Fibroblast of lung (primary cell): ENCODE measurements at places on chromosomes 3 and 15.

DNA sequence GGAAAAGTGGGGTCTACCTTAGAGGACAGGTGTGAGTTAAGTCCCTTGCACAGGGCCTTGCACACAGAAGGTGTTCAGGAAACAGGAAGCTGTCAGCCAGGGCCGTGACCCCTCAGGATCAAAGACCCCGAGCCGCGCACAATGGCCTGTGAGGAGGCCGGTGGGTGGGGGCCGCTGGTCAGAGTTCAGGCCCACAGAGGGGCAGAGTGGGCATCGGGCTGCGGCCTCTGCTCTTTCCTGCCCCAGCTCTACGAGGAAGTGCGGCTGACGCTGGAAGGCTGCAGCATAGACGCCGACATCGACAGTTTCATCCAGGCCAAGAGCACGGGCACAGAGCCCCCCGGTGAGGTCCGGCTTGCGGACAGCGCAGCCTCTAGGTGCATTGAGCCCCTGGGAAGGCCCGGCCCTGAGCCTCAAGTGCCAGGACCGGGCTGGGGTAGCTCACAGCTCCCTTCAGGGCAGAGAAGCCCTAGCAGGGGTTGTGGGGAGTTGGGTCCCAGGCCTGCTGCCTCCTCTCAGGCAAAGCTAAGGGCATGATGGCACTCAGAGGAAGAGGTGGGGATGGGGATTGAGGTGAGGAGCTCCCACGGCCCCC lies 37.2 kb downstream of the PSTPIP1 start:
- DNase-seq = no peak

- DNase-seq = no peak
These were observed 161.0 kb downstream of the ARRDC4 start for GRCh38 chr15:98121536-98121935.

- no peak for DNase-seq
These were observed 56.1 kb upstream of the TRPM1 start for GRCh38 chr15:31157644-31158069.

GRCh38 chr3:194446754-194447153 lies 40.0 kb downstream of the ATP13A3 start:
- DNase-seq = no peak

GRCh38 chr15:98382139-98382538 lies 266.2 kb upstream of the IGF1R start:
- DNase-seq = no peak

GRCh38 chr15:94312946-94313345 lies 81.6 kb downstream of the MCTP2 start:
- peak; percentile 29 for DNase-seq

DNA sequence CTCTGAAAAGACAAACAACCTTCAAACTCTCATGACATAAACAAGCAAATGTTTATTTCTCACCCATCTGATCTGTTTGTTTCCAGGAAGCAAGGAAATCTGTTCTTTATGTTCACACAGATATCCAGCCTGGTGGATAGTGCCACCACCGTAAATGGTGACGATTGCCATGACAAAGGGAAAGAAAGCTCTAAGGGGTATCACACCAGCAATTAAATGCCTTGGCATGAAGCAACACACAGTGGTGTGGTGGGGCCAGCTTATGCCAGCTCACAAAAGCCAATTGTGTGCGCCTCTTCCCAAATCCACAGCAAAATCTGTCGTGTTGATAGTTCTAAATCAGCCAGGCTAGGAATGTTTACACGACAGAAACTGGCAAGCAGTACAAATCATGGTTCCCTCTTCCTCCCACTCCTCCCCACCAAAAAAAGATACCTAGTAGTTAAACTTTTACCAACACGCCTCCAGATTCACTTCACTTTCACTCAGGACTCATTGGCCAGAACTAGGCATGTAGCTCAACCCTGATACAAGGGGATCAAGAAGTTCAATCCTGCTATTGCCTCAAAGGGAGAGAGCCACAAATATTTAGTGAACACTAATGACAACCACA lies 189.2 kb upstream of the SLCO3A1 start:
- DNase-seq = no peak

GRCh38 chr3:33544126-33544525 lies 103.9 kb upstream of the UBP1 start:
- DNase-seq = no peak

DNA sequence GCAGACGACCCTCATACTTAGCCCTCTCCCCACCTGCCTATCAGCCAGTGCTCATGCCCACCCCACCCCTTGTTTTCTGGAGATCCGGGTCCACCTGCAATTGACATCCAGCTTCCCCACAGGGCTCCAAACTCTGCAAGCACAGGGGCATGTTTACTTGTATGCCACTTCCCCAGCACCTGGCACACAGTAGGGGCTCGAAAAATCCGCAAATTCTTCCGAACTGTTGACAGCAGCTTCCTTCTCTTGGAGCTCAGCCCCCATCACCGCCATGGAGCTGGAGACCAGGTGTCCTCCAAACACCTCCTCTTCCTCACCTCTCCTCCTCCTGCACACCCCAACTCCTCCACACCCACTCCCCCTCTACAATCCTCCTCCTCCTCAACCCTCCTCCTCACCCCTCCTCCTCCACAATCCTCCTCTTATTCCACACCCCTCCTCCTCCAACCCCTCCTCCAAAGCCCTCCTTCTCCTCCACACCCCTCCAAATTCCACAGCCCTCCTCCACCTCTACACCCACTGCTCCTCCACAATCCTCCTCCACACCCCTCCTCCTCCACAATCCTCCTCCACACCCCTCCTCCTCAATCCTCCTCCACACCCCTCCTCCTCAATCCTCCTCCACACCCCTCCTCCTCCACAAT lies 70.4 kb upstream of the BLM start:
- DNase-seq = no peak

GRCh38 chr15:77186594-77187011 lies 115.7 kb upstream of the TSPAN3 start:
- peak; percentile 72 for DNase-seq

GRCh38 chr3:90180096-90180495 lies 1072.7 kb downstream of the EPHA3 start:
- no peak for DNase-seq

DNA sequence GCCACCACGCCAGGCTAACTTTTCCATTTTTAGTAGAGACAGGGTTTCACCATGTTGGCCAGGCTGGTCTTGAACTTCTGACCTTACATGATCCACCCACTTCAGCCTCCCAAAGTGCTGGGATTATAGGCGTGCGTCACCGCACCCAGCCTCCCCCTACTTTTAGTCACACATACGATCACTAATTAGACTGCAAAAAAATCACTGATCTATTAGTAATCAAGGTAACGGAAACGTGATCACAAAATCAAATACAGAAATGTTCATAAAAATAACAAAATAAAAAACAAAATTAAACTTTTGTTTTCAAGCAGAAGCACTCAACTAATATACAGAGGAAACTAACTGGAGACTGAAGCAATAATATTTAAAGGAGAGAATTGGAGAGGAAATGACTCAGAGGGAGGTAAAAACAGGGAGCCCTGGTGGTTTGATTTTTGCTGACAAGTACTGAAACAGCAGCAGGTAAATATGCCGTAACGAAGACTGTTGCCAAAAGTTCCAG lies 4.6 kb downstream of the WDR53 start:
- no peak for DNase-seq

- peak; percentile 86 for DNase-seq
These were observed at the start of gene SELENOS for GRCh38 chr15:101277038-101277822. Gene SELENOS, minus strand, starts transcription at chr15:101277485. Its CDS starts 68 bp downstream, at chr15:101277417.

- peak; percentile 62 for DNase-seq
These were observed 448.8 kb downstream of the GRM7 start for GRCh38 chr3:7309641-7310102.

DNA sequence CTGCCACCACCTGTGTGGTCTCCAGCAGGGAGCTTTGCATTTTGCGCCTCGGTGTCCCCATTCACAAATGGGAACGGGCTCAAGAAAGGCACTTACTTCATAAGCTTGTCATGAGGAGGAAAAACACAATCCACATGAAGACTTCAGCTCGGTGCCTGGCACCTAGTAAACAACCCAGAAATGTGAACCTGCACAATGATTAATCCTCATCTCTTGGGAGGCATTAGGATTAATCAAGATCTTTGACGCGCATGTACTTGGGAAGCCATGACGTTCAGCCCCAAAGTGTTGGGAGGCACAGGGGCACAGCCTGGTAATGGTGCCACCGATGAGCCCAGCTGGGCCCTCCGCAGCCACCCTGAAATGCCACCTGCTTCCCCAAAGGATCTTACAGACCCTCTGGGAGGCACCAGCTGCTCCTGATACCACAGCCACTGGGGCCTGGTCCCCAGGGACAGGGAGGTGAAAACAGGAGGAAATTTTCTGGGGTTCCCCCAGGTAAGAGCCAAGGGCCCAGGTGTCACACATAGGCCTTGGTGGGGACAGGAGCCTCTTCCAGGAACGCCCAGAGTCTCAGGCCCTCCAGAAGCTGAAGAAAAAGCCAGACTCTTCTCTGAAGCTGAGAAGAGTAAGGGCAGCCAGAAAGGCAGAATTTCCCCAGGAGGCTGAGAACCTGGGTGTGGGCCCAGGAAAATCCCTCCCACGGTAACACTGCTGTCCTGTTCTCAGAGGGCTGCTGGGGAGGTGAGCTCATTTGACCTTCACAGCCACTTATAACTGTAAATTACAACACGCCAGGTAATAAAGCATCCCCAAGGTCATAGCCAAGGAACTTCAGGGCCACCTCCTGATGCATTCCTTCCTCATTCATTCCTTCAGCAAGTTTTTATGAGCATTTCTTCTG lies 507.5 kb downstream of the SHQ1 start:
- DNase-seq = no peak

- DNase-seq = peak; percentile 8
These were observed 146.0 kb upstream of the TNIK start for GRCh38 chr3:171606151-171606751.

GRCh38 chr3:109152320-109152719 lies 15.8 kb downstream of the C3orf85 start:
- DNase-seq = no peak

GRCh38 chr3:190101320-190102011 lies 19.2 kb downstream of the P3H2 start:
- DNase-seq = peak; percentile 83

DNA sequence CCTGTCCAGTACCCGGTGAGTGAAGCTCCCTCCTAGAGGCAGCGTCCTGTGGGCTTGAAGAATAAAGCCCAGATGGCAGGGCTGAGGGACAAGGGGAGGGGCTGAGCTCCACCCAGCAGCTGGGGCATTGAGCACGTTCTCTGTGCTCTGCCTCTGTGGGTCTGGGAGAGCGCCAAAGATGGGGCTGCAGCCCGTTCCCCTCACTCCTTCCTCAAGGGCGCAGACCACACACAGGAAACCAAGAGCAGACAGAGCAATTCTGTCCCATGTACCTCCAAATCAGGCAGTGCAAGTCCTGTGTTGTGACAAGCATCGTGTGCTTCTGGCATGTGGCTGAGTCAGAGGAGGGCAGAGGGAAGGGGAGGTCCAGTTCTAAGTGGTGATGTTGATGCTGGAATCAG lies 15.7 kb upstream of the KIF23 start:
- DNase-seq = peak; percentile 51

DNA sequence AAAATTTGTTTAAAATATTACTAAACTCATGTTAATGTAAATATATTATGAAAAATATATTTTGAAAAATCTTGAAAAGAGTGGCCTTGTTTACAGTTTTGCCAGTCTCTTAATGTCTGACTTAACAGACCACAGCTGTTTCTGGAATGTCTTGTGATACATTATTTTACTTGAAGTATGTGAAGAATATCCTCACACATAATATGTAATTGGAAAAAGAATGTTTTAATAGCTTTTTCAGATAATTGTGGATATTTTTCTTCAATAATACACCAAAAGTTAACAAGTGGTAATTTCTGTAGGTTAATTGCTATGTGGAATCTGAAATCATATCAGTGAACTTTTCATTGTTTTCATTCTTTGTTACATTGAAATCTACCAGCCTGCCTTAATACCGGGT lies 101.3 kb downstream of the UBE2E2 start:
- peak; percentile 24 for DNase-seq

- DNase-seq = no peak
These were observed 115.7 kb downstream of the TMCC1 start for GRCh38 chr3:129777806-129778205.

GRCh38 chr3:133973249-133973980 lies 56.3 kb downstream of the SLCO2A1 start:
- no peak for DNase-seq

DNA sequence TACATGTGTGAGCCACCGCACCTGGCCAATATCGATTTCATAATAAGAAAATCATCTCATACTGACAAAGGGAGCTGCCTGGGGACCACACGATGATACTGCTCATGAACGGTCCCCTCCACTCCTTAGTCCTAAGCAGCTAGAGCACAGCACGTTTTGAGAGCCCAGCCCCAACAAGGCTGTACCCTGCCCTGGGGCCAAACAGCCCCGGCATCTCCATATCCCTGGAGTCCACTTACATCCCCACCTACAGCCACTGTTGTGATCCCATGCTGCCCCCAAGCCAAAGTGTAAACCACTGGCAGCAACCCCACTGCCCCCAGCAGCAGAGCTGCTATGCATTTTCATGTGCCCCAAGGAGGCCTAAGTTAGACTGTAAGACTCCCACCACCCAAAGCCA lies 52.8 kb downstream of the ADAM10 start:
- DNase-seq = no peak

- DNase-seq = no peak
These were observed 338.3 kb upstream of the ATP11B start for GRCh38 chr3:182455011-182455410.

- no peak for DNase-seq
These were observed 32.1 kb upstream of the XCR1 start for GRCh38 chr3:46059432-46059831.

GRCh38 chr3:130857336-130858026 lies 36.4 kb upstream of the ATP2C1 start:
- DNase-seq = no peak

DNA sequence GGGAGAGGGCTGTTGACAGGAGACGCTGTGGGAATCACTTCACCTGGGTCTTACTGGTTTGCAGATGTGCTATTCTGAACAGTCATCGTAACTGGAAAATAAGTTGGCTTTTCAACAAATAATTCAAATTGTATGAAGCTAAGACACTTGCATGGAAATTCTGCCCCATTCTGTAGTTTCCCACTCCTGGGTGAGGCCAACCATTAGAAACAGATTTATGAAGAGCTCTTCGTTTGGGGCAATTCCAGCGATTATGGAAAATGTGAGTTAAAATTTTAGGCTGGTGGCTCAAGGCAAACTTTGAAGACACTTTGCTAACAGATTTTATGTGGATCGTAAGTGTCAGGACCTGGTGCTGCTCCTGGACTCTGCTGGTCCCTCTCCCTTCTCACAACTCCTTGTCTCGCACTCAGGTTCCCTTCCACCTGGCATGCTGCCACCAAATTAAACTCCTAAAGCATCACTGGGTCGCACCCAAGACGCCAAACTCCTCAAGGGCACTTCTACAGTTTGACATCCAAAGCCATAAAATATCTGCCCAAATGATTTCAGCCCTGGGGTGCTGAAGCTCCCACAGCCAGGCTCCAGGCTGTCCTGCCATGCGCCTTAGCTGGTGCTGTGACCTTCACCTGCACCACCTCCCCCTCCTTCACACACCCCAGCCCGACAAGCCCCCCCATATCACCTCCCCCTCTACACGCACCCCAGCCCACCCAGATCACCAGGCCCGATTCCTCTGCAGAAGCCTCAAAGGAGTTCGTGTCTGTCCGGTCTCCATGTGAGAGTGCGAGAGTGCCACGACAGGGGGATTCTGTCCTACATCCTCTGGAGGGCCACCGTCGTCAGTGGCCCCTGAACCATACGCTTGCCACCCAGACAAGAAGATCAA lies 138.4 kb downstream of the NSMCE3 start:
- no peak for DNase-seq

- no peak for DNase-seq
These were observed 99.7 kb downstream of the VGLL4 start for GRCh38 chr3:11543948-11544387.

- peak; percentile 80 for DNase-seq
These were observed 86.7 kb downstream of the VGLL4 start for GRCh38 chr3:11556851-11557644.
